Cardiac muscle cell (in vitro differentiated cells and primary cell): ENCODE measurements at places on chromosomes 12 and 14. TPM values are rescaled to one million over a fixed set of nuclear protein-coding genes. Genes with fewer than 3 reads are reported as not detected.

- no peaks in the 10 kb centered on the region for H3K27me3 ChIP-seq
- no peak overlapping the region for H3K27ac ChIP-seq
- DNase-seq = peak; percentile 32
These were observed 53.8 kb downstream of the PHETA1 start for GRCh38 chr12:111314953-111315539.

- no peak for DNase-seq
- H3K4me3 ChIP-seq = no peak overlapping the region
- H3K27ac ChIP-seq = peak overlapping the region; percentile 71
- H3K4me1 ChIP-seq = peaks cover 11% of the 10 kb centered on the region
These were observed 36.0 kb downstream of the GCH1 start for GRCh38 chr14:54866588-54866987.

DNA sequence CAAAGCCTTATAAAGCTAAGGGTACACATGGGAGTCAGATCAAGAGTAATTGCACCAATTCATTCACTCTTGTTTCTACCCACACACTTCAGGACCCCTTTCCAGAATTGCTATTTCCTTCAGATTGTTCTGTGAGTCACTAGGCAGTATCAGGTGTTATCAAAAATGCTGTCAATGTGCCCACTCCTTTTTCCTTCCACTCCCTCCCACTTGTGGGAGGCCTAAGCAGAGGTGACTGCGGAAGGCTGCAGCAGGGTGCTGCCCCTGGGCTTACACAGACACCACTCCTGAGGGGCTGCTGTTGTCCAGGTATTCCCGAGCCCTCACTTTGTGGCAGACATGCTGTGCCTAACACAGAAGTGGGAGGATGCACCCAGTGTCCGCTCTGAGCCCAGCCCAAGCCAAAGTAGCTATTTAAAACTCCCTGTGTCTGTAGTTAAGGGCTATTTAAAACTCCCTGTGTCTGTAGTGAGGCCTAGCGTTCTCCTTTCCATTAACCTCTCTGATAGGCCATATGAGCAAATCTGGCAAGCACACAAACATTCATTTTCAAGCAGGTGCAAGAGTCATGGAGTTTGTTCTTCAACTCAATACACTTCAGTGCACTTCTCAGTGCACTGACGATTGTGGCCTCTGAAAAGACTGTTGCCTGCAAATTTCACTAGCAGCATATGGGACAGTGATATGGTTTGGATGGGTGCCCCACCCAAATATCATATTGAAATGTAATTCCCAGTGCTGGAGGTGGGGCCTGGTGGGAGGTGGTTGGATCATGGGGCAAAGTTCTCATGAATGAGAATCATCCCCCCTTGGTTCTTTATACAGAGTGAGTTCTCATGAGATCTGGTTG, 117.8 kb downstream of the PHLDA1 start:
- H3K4me3 ChIP-seq = no peak overlapping the region
- peak overlapping the region; percentile 82 for H3K27ac ChIP-seq
- peaks cover 25% of the 10 kb centered on the region for H3K4me1 ChIP-seq

- H3K27me3 ChIP-seq = no peaks in the 10 kb centered on the region
- no peak overlapping the region for H3K27ac ChIP-seq
- H3K4me3 ChIP-seq = no peak overlapping the region
- H3K36me3 ChIP-seq = peaks cover 11% of the 10 kb centered on the region
- DNase-seq = no peak
These were observed 14.5 kb downstream of the GMFB start for GRCh38 chr14:54474232-54474793.

GRCh38 chr12:93127582-93128331, 198.7 kb upstream of the EEA1 start:
- H3K36me3 ChIP-seq = no peaks in the 10 kb centered on the region
- no peak overlapping the region for H3K4me3 ChIP-seq
- peaks cover 46% of the 10 kb centered on the region for H3K4me1 ChIP-seq
- DNase-seq = peak; percentile 98

DNA sequence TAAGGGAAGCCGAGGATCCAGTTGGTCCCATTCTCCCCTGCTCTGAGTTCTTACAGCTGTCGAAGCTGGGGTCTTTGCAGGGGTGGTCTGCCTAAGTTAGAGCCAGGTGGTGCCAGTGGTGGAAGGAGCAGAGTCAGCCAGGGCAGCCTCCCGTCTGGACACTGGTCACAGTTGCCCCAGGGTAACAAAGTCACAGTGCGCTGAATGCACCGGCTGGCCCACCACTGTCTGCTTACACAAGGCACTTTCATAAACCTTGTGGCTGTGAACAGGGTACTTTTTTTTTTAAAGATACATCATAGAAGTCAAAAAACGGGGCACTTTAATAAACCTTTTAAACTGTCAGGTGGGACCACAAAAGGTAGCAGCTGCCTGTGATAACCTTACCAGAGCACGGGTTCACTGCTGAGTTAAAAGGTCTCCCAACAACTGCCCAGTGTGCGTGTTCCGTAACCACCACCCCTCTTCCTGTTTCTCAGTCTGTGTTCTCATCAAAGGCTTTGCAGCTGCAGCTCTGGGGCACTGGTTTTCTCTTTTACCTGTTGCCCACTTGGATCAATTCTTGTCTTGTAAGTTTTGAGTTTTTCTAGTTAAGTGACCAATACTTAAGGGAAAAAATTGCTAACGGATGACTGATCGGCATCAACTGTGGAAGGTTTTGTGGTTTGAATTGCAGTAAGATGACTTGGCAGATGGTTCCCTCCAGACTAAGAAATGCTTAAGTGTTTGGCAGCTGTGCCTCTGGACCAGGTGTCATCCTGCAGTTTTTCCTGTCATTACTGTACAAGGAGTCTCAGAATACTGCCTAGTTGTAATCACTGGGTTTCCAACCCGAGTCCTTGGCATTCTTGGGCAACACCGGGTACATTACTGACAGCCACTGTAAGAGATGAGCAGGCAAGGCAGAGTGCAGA, 55.9 kb downstream of the DYNC1H1 start:
- no peaks in the 10 kb centered on the region for H3K27me3 ChIP-seq
- DNase-seq = no peak
- no peaks in the 10 kb centered on the region for H3K4me1 ChIP-seq
- peaks cover 85% of the 10 kb centered on the region for H3K36me3 ChIP-seq
- H3K4me3 ChIP-seq = no peak overlapping the region
- no peak overlapping the region for H3K27ac ChIP-seq

DNA sequence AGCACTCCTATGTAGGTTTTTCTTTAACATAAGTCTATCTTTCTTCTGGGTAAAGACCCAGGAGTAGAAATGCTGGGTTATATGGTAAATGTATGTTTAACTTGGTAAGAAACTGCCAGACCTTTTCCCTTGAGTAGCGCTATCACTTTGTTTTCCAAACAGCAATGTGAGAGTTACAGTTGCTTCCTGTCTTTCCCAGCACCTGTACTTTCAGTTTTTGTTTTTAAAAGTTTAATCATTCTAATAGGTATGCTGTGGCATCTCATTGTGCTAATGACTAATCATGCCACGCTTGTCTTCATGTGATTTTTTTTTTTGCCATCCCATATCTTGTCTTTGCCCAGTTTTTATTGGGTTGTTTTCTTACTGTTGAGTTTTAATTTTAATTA, 28.1 kb downstream of the GIT2 start:
- H3K27ac ChIP-seq = no peak overlapping the region
- no peak for DNase-seq
- peaks cover 25% of the 10 kb centered on the region for H3K36me3 ChIP-seq
- H3K4me3 ChIP-seq = no peak overlapping the region

DNA sequence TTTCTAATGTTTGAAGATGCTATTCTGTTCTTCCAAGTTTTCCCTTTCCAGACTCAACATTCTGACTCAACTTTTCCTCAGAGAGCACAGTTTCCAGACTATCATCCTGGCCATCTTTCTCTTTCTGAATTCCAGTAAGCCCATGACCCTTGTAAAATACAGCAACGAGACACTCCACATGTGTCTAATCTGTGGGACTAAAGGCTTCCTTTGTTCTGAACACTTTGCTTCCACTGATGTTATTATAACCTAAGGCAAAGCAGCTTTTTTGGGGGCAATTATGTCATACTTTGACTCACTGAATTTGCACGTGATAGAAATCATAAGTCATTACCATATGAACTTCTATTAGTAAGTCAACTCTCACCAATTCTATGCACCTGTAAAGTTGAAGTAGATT, 6.3 kb upstream of the ART4 start:
- no peaks in the 10 kb centered on the region for H3K36me3 ChIP-seq
- no peak overlapping the region for H3K27ac ChIP-seq
- no peak overlapping the region for H3K4me3 ChIP-seq
- no peaks in the 10 kb centered on the region for H3K27me3 ChIP-seq
- peak; percentile 79 for DNase-seq
- H3K4me1 ChIP-seq = no peaks in the 10 kb centered on the region

DNA sequence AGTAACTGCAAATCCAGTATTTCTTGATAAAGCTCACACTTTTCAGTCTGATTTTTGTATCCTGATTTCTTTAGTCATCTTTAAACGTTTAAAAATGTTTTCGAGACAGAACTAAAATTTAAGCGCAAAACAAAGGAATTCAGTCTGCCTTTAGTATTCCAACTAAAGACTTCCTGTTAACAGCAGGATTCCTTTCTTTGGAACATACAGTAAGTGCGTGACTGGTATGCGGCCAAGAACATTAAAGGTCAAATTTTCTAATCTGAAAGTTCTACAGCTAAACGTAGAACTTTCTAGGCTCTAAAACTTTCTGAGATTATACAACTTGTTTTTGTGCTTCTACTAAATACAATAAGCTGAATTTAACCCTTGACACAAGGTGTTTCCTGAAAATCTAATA, 9.9 kb downstream of the SAV1 start:
- no peak overlapping the region for H3K4me3 ChIP-seq
- H3K27ac ChIP-seq = no peak overlapping the region

GZMB gene
- not detected in 2 replicates for total RNA-seq

ACSM4 gene
- total RNA-seq = not detected in 2 replicates

PAPLN gene
- 1.2 and 4.2 TPM in 2 replicates for total RNA-seq

OAS2 gene
- total RNA-seq = not detected in 2 replicates

GRCh38 chr12:122872815-122873361, 23.0 kb downstream of the VPS37B start:
- peaks cover 37% of the 10 kb centered on the region for H3K4me1 ChIP-seq
- peaks cover 11% of the 10 kb centered on the region for H3K36me3 ChIP-seq
- DNase-seq = no peak
- H3K27ac ChIP-seq = peak overlapping the region; percentile 73

CLEC14A gene
- 0.18 and 0.42 TPM in 2 replicates for total RNA-seq

GRCh38 chr12:108368089-108368488, 29.0 kb upstream of the CMKLR1 start:
- H3K27me3 ChIP-seq = no peaks in the 10 kb centered on the region

SSPN gene
- 4.0 and 9.2 TPM in 2 replicates for total RNA-seq

DNA sequence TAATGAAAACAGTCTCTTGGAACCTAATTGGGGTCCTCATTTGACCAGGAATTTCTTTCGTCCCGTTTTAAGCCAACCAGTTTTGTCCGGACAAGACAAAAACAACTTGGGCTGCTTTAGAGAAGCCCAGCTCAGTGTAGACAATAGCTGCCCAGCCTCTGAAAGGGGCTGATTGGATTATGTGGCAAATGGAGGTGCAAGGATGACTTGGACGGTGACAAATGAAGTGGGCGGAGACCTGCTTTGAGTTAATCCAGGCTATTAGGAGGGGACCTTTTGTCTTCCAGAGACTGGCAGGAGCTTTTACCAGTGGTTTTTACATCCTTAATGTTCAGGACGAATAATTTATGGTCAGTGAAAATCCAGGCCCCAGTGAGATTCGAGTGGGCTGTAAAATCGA, 4.8 kb downstream of the MEG3 start:
- no peak for DNase-seq
- H3K27ac ChIP-seq = no peak overlapping the region
- no peaks in the 10 kb centered on the region for H3K27me3 ChIP-seq
- no peaks in the 10 kb centered on the region for H3K4me1 ChIP-seq
- H3K36me3 ChIP-seq = no peaks in the 10 kb centered on the region
- H3K4me3 ChIP-seq = no peak overlapping the region

FITM1 gene
- 124 and 136 TPM in 2 replicates for total RNA-seq

- H3K36me3 ChIP-seq = peaks cover 24% of the 10 kb centered on the region
- no peak overlapping the region for H3K27ac ChIP-seq
- no peak for DNase-seq
- H3K27me3 ChIP-seq = no peaks in the 10 kb centered on the region
These were observed 24.7 kb downstream of the TRAPPC6B start for GRCh38 chr14:39145266-39145966.
